Activated gamma-delta T cell treated with anti-CD3 and anti-CD28 coated beads, Interleukin-2, amount 50 U/mL, for 16 hours (primary cell): ENCODE measurements at places on chromosomes 5 and 9.

DNA sequence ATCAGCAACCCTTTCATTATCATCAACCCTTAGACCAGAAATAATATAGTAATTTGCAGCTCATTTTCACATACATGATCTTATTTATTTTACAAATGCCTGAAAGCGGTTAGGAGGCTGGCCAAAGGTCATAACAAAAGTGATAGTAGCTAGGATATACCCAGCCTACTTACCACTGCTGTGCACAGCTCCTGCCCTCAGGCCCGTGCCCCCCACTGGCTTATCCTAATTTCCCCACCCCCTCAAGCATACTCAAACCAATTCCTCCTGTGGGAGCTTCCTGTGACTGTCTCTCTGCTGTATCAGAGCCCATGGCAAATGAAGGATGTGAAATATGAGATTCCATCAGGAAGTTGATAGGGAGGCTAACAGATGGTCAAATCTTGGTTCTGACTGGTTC is 14.8 kb downstream of the FAM219A start:
- no peak for DNase-seq

GRCh38 chr9:113480612-113481011 is 17.1 kb downstream of the RGS3 start:
- no peak for DNase-seq

GRCh38 chr9:21252721-21253547 is 13.1 kb upstream of the IFNA14 start:
- DNase-seq = no peak

DNA sequence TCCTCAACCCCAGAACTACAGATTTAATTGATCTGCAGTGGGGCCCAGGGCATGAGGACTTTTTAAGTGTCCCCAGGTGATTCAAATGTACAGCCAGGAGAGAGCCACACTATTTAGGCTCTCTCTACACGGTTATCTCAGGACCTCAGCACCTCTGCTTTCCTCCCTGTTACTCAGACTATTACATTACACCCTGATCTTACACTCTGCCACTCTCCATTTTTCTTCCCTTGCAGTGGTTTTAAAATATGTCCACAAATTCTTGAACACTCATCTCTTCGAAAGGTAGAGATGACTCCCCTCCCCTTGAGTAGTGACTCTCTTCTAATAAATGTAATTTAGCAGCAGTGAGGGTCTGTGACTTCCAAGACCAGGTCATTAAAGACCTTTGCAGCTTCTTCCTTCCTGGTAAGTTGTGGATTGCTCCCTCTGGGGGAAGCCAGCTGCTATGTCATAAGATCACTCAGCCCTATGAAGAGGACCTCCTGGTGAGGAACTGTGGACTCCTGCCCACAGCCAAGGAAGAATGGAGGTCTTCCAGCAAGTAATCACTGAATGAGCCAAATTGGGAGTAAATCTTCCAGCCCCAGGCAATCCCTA is 87.5 kb upstream of the SSBP2 start:
- DNase-seq = no peak
